Calu3 (cell line): ENCODE measurements at places on chromosomes 13 and 19. TPM values are rescaled to one million over a fixed set of nuclear protein-coding genes. Genes with fewer than 3 reads are reported as not detected.

DNA sequence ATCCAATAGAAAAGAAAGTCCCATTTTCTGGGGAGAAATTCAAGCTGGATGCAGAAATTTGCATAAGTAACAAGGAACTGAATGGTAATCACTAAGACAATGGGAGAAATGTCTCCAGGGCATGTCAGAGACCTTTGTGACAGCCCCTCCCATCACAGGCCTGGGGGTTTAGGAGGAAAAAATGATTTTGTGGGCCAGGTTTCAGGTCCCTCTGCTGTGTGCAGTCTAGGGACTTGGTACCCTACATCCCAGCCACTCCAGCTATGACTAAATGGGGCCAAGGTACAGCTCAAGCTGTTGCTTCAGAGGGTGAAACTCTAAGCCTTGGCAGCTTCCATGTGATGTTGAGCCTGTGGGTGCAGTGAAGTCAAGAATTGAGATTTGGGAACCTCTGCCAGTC lies 695.5 kb upstream of the MIR17HG start:
- no peak overlapping the region for H3K4me3 ChIP-seq
- no peaks in the 10 kb centered on the region for H3K4me1 ChIP-seq
- no peaks in the 10 kb centered on the region for H3K27me3 ChIP-seq
- no peaks in the 10 kb centered on the region for H3K36me3 ChIP-seq
- DNase-seq: no peak
- no peak overlapping the region for H3K27ac ChIP-seq

DNA sequence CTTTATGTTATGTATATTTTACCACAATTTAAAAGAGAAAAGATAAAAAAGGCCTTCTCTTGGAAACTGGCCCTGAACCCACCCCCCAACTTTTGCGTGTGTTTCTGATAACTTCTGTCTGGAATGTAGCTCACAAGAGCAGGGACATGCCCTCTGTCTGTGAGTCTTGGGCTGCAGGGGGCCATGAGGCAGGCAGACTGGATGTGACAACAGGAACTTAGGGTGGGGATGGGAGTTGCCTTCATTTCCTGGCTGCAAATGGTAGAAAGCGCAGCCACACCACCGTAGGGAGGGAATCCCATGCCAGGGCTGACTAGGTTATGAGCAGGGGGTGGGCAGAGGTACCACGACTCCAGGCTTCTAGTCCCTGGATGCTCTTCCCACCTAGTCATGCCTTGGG lies 21.9 kb downstream of the CILP2 start:
- no peaks in the 10 kb centered on the region for H3K27me3 ChIP-seq
- H3K36me3 ChIP-seq: no peaks in the 10 kb centered on the region
- no peaks in the 10 kb centered on the region for H3K4me1 ChIP-seq
- DNase-seq: no peak
- H3K4me3 ChIP-seq: no peak overlapping the region

The RYR1 gene
- 1.4 and 1.5 TPM in 2 replicates for total RNA-seq

- H3K36me3 ChIP-seq: no peaks in the 10 kb centered on the region
- no peak overlapping the region for H3K27ac ChIP-seq
- peaks cover 8% of the 10 kb centered on the region for H3K27me3 ChIP-seq
Observed at GRCh38 chr13:42007844-42008243, 40.6 kb upstream of the DGKH start.

GRCh38 chr13:88862095-88862620 lies 1191.0 kb downstream of the SLITRK5 start:
- no peaks in the 10 kb centered on the region for H3K36me3 ChIP-seq
- H3K4me1 ChIP-seq: no peaks in the 10 kb centered on the region
- H3K27me3 ChIP-seq: no peaks in the 10 kb centered on the region
- no peak for DNase-seq
